ENCODE measurements at places on chromosomes 2 and 18. TPM values are rescaled to one million over a fixed set of nuclear protein-coding genes. Genes with fewer than 3 reads are reported as not detected.
A peak's percentile ranks its signal among the peaks of the same experiment; 100 is the strongest.

Gene SLC30A3
- polyA plus RNA-seq, result 79.9 TPM

Gene BMP10
- polyA plus RNA-seq, result not detected

DNA sequence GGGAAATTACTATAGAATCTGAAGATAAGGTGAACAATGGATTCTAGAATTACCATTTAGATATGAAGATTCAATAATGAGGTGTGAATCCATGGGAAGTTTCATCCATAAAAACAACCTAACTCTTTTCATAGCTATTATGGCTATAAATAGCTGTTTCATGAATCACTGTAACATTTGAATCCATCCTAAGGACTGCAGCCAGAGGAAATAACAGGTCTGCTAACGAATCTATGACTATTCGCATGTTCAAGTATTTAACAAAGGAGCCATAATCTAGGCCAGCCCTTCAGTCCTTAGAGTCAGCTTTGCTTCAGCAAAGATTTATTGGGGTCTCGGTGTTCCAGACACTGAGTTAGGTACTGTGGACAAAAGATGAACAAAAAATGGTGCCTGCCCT lies 87.1 kb downstream of the MYOM1 start:
- DNase-seq, result peak; percentile 19

- no peak for DNase-seq
These were observed 137.0 kb downstream of the NCKAP5 start for GRCh38 chr2:133431289-133431688.

Data from endothelial cell of umbilical vein (primary cell).